Sigmoid colon (tissue), 7 donors: ENCODE measurements at places on chromosomes 7 and 10. TPM values are rescaled to one million over a fixed set of nuclear protein-coding genes. Genes with fewer than 3 reads are reported as not detected.

The CLEC5A gene
- total RNA-seq, result not detected

DNA sequence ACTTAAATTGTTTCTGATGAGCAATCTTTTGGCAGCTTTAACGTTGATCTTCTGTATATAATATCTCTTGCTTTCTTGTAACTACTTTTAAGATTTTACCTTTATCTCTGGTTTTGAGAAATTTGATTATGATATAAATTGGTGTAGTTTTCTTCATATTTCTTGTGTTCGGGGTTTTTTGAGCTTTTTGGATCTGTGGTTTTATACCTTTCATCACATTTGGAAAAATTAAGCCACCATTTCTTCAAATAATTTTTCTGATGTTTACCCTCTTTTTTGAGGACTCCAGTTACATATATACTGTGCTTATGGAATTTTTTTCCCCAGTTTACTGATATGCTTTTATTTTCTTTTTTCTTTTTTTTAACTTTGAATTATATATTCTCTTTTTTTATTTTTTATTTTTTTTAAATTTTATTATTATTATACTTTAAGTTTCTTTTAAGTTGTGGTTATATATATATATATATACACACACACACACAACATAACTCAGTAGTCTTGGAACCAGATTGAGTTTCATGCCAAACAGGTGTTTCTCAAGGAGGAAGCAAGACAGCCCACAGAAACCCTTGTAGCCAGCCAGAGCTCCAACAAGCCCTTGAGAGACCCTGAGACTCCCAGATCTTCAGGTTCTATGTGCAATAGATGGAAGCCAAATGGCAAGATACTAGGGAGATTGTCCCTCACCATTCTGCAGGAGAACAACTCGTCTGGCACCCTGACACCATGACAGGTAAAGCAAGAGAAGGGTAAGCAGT is 27.5 kb upstream of the NME8 start:
- no peak for DNase-seq
- no peaks in the 10 kb centered on the region for H3K36me3 ChIP-seq
- no peaks in the 10 kb centered on the region for H3K27me3 ChIP-seq
- no peaks in the 10 kb centered on the region for H3K4me1 ChIP-seq

The SKIDA1 gene
- 4.2 TPM for total RNA-seq

DNA sequence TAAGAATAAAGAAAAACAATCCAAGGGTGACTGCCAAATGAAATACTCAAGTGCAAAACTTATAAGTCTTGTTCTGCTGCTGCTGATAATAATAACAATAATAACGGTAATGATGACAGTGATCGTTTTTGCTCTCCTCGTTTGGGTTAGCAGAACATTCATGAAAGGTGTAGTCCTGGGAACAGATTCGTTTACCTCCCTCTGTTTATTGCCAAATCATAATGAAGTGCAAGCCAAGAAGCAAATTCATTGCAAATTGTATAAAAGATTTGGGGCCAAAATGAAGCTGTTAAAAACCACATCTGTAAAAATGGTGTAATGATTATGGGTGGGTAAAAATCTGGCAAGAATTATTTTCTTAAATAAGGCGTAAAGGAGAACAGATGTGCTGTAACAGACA is 587.2 kb upstream of the MKI67 start:
- no peak overlapping the region for H3K27ac ChIP-seq
- no peaks in the 10 kb centered on the region for H3K4me1 ChIP-seq
- DNase-seq, result no peak
- H3K4me3 ChIP-seq, result no peak overlapping the region

GRCh38 chr7:36405409-36405803 is 15.7 kb downstream of the ANLN start:
- H3K4me3 ChIP-seq, result no peak overlapping the region
- H3K27me3 ChIP-seq, result no peaks in the 10 kb centered on the region
